Activated CD4-positive, alpha-beta T cell treated with anti-CD3 and anti-CD28 coated beads for 48 hours (primary cell): ENCODE measurements at places on chromosomes 5 and 9.

GRCh38 chr9:134436379-134436762 lies 110.1 kb downstream of the RXRA start:
- no peak for DNase-seq

DNA sequence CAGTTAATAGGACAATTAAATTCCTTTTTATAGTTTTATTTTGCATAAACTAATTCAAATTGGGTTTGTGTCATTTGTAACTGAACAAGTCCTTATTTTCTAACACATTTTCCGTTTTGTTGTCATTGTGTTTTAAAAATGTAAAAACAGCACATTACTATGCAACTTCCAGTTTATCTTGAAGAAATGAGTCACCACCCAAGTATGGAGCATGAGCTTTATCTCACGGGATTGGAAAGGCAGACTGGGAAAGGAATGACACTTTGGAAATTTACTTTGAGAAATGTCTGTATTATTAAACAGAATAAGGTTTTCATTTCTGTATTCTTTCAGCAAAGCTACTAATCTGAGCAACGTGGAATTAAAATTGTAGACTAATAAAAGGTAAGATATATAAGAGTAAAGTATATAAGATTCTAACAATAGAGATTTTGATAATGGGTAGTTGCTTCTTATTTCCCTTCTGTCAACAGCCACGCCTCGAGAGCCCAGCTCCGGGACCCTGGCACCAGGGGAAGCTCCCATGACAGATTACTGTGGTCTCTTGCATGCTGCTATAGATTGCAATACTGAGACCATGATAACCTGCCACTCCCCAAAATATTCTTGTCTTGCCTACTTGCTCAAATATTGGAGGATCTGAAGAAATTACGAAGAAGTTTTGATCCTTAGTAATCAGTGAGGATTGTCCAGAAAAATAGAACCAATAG lies 433.1 kb downstream of the CHSY3 start:
- no peak for DNase-seq

- no peak for DNase-seq
Measured at GRCh38 chr5:5165541-5166002, 25.4 kb downstream of the ADAMTS16 start.

- no peak for DNase-seq
Measured at GRCh38 chr9:20243841-20244240, 378.5 kb downstream of the MLLT3 start.

DNA sequence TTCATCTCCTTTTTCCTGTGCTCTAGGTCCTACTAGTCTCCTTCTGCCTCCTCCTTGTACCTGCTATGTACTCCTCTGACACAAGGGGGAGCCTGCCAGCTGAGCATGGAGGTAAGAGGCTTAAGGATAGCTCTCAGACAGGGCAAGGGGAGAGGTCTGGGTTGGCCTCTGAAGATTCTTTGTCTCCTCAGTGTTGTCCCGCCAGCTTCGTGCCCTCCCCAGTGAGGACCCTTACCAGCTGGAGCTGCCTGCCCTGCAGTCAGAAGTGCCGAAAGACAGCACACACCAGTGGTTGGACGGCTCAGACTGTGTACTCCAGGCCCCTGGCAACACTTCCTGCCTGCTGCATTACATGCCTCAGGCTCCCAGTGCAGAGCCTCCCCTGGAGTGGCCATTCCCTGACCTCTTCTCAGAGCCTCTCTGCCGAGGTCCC lies 3.8 kb downstream of the CREB3 start:
- peak; percentile 75 for DNase-seq

- no peak for DNase-seq
Measured at GRCh38 chr5:158466191-158466590, 607.2 kb upstream of the CLINT1 start.

DNA sequence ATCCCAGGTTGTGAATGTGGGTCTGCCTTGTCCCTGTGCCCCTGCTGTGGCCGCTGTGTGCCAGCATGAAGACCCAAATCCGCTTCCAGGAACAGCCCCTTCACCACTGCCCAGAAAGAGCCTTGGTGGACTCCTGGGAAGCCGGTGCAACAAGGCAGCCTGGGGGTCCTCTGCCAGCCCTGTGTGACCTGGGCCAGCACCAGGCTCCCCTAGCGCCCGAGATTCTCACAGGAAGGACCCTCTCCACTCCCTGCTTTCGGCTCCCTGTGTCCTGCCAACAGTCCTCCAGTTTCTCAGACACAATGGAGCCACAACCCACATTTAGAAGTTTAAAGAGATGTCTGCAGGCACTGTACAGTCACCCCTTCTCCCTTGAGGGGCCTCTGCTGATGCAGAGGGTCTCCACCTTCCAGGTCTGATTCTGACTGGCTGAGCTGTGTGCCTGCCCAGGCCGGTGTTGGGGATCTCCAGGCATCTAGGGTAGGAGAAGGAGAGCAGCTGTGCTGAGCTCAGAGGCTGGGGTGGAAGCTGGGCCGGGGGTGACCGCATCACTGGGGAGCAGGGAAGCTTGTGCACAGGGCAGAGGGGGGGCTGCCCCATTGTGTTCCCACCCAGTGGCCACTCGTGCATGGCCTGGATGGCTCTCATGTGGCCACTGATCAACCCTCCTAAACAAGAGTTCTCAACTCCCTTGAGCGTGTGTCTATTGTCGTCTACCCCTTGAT lies 174.0 kb downstream of the IRX2 start:
- DNase-seq, result no peak

DNA sequence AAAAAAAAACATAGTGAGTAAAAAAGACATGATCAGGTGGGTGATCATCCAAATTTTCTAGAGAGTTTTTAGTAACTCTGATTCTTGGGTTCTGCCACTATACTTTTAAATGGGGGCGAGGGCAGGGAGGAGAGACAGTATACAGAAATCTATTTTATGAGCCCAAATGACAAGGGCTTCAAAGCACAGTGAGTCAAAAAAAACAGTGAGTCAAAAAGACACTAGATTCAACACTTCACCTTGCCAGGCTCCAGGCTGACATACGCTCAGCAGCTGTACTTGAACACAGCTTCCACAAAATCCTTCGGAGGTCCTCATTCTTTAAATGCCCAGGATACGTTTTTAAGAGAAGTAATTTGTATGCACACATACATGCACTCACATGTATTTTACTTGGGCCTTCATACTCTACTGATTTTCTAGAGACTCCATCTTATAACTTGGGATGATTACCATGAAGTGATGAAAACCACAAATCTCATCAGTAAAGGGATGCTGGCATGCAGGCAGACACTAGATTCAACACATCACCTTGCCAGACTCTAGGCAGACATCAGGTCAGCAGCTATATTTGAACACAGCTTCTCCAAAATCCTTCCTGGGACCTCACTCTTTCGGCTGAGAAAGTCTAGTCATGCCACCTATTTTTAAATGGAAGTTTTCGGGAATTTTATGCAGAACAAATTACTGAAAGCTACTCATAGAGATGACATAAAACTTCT lies 28.8 kb downstream of the NR3C1 start:
- peak; percentile 24 for DNase-seq

- DNase-seq, result no peak
Measured at GRCh38 chr9:122988920-122989621, 44.4 kb upstream of the GPR21 start.
